ENCODE measurements at places on chromosomes 11 and 22. TPM values are rescaled to one million over a fixed set of nuclear protein-coding genes. Genes with fewer than 3 reads are reported as not detected.

GRCh38 chr11:12787847-12788246 is 113.6 kb downstream of the TEAD1 start:
- no peak for DNase-seq

DNA sequence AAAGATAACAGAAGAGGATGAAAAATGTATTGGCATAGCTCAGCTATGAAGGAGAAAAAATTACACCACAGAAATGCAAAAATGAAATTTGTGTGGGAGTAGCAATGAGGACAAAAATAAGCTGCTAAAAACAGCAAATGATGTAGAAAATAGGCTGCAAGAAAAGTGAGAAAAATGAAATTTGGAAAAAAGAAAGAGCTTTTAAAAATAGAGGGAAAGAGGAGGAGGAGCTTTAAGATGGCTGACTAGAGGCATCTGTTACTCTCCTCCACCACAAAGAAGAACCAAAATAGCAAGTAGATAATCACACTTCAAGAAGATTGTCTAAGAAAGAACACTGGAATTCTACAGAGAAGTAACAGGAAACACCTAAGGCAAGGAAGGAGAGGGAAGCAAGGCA is 23.7 kb upstream of the OR5AN1 start:
- no peak for DNase-seq

- DNase-seq, result no peak
Measured at GRCh38 chr11:95149651-95150364, 60.2 kb downstream of the ENDOD1 start.

- DNase-seq, result no peak
Measured at GRCh38 chr22:20966883-20967696, at the start of gene AIFM3. Gene AIFM3 (plus strand): TSS chr22:20967255. CDS start chr22:20967945, 690 bp downstream.

- DNase-seq, result no peak
Measured at GRCh38 chr11:2466869-2467694, 22.3 kb downstream of the KCNQ1 start.

GRCh38 chr11:92870196-92870832 is 99.1 kb upstream of the MTNR1B start:
- no peak for DNase-seq

FGF3 gene
- not detected for total RNA-seq

CELF1 gene
- 111 TPM for total RNA-seq

OR5A1 gene
- not detected for total RNA-seq

SLC22A12 gene
- total RNA-seq, result not detected

MS4A4E gene
- 0.33 TPM for total RNA-seq

DENND5A gene
- total RNA-seq, result 45.2 TPM
